Activated CD4-positive, CD25-positive, alpha-beta regulatory T cell (primary cell): ENCODE measurements at places on chromosomes 1 and 21.

DNA sequence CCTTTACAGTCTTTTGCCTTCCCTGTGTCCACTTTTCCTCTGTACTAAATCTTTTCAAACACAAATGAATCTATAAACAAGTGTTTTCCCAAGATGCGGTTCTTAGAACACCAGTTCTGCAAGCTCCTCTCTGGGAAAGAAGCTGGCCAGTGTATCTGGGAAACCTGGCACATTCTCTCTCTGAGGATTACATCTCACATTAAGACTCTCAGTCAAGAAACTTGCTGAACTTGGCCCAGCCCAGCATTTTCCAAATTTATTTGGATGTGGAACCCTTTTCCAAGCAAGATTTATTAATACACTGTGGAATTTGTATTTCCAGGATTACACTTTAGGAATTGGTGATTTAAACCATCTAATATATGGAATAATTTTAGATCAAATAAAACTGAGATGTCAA, 105.7 kb downstream of the ZNF281 start:
- DNase-seq, result no peak

DNA sequence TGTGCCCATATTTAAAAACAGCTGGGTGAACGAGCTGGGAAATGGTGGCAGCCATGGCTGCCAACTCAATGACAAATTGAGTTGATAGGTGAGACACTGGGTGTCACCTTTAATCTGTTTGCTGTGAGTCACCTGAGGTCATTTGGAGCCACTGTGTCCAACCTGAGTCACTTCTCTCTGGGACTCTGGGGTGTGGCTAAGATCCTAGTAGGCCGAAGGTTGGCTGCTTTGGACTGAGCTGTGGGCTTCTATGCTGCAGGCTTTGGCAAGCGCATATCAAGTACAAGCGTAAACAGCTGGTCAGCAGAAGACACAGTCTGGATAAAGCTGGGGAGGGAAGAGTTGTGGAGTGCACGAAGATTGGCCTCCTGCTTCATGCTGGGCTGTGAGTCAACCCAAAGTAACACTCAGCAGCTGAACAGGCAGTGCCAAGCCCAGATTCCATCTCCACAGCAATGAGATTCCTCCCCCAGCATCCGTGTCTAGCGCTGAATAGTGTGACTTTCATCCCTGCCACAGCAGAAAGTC, 24.0 kb downstream of the TEX35 start:
- no peak for DNase-seq

GRCh38 chr1:162305969-162306368, 70.7 kb downstream of the SPATA46 start:
- no peak for DNase-seq

GRCh38 chr21:15274701-15275485, 210.1 kb upstream of the NRIP1 start:
- no peak for DNase-seq

DNA sequence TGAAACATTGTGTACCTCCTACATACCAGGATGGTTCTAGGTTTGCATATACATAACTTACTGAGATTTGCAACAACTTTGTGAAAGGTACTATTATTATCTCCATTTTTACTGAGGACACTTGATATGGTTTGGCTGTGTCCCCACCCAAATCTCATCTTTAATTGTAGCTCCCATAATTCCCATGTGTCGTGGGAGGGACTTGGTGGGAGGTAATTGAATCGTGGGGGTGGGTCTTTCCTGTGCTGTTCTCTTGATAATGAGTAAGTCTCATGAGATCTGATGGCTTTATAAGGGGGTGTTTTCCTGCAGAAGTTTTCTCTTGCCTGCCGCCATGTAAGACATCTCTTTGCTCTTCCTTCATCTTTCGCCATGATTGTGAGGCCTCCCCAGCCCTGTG, 40.1 kb downstream of the IGSF21 start:
- DNase-seq, result no peak

DNA sequence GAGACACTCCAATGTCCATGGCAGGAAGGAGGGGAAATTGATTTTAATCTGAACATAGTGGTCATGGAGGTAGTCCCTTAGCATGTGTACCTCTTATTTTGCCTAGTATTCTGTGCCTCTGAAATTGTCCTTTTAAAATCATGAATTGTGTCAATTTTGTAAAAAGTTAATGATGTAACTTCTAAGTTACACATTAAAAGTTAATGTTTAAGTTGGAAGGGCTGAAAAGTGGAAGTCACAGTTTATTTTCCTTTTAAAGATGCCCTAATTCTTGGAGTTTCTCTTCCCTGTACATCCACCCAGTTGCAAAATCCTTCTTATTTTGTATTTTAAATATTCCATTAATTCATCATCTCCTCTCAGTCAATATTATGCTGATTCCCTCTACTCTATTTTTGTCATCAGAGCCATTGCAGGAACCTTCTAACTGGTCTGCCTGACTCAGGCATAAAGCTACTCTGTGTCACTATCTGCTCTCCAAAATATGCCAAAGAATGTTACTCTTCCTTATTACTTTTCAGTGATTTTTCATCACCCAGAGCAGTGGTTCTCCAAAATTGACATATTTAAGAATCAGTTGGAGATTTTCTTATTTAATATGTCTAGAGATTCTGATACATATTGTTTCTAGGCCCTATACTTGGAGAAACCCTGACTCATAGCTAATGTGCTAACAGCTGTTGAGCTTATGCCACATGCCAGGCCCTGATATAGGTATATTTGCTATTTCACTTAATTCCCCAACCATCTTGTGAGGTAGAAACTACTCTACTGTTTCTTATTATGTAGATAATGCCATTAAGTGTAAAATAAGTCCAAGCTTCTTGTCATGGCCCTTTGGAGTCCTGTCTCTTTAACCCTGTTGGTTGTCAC, 5.1 kb downstream of the HOOK1 start:
- DNase-seq, result no peak

GRCh38 chr1:179366093-179366800, 476 bp downstream of the AXDND1 start:
- no peak for DNase-seq

DNA sequence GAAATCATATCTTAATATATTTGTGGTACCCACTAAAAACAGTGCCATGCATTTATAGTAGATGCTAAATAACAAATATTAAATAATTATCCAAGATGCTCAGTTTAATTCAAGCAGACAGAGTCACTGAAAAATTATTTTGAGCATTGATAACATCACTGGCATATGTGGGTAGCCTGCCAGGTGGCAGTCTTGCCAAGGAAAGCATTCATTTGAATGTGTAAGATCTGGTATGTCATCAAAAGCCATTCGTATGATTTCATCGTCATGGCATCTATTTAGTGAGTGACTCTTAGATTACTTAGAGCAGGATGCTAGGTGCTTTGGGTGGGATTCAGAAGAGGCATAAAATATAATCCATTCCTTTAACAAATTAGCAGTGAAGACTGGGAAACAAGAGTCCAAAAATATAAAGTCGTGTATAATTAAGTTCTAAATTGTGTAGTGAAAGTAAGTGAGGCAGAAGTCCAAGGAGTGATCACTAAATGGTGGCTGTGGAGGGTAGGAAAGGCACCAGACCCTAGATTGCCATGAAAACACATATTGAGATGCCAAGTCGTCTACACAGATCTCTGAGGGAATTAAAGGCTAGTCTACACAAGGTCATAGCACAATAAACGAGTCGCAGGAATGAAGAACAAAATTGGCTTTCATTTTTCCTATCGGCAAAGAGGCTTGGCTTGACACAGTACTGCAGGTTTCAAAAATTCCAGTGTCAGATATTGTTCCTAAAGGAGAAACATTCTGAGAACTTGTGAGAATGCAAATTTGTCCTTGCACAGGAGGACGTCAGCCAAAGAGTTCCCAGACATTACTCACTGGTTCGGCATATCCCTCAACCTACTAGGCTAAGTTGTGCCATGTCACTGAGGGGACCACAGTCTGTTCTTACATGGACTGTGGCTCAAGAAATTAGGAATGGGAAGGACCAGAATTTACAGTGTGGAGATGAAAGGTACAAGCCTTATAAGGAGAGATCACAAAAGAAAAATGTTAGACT, 130.8 kb downstream of the LYPLAL1 start:
- no peak for DNase-seq

DNA sequence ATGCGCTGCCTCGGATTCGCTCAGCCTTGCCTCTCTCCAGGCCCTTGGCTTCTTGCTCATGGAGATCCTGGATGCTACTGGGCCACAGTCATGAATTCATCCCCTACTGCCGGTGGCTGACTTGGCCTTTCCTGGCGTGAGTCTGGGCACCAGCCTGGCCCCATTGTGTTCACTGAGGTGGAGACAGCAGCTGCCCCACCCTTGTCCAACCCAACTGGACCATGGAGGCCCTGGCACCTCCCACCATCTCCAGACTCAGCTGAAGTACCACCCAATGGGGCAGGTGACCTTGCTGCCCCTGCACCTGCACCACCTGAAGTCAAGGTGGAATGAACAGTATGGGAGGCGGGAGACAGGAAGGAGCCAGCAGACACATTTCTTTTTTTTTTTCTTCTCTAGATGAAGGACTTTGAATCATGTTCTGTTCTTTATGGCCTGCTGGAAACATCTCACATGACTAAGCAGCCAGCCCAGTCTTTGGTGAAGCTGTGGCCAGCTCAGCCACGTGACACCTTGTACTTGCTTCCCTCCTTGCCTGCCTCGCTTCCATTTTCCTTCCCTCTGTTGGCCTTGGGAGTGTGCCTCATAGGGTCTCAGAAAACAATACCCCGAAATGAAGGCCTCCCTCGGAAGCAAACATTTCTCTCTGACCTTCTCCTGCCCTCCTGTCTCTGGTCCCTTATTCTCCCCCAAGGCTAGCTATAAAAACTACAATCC, 3.8 kb upstream of the SLC30A2 start:
- DNase-seq, result no peak

DNA sequence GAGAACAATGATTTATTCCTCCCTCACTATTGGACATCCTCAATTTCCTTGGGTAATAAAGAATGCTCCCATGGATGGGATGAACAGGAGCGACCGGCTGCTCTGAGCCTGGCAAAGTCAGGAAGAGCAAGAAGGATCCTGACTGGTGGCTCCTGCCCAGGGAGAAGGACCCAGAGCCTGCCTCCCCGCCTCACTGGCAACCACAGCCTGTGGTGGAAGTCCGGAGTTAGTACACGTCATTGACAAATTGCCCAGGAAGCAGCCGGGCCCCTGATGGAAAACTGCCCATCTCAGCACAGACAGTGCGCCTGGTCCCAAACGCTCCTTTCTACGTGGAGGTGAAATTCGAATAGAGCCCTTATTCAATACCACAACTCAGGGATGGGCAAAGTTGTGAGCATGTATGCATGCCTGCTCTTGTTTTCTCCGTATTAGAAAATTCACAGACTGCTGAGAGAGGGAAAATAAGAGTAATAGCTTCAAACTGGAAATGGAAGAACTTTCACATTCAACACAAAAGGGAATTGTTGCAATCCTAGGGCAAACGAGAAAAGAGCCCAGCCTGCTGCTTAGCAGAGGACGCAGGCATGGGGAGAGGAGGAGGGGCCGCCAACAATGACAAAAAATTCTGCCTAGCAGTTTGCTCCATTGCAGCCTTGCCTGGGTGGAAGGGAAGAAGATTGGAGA, 397.1 kb upstream of the VAMP3 start:
- DNase-seq, result no peak

GRCh38 chr1:82979593-82980236, 1019.2 kb downstream of the TTLL7 start:
- no peak for DNase-seq

DNA sequence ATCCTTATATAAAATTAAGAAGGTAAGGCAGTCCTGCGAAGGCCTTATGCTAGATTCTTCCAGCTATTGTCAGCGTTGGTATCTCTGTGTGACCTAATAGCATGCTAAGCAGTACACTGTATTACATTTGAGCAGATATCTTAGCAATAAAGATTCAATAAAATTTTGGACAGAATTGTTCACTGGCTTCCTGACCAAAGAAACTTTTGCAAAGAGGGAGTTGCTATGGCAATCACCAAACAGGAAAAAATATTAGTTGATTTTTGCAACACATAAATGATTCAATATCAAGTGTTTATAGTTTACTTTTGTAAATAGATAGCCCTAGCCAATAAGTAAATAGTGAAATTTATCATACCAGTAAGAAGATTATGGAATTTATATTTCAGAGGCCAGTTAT, 31.0 kb upstream of the PLEKHO1 start:
- no peak for DNase-seq

DNA sequence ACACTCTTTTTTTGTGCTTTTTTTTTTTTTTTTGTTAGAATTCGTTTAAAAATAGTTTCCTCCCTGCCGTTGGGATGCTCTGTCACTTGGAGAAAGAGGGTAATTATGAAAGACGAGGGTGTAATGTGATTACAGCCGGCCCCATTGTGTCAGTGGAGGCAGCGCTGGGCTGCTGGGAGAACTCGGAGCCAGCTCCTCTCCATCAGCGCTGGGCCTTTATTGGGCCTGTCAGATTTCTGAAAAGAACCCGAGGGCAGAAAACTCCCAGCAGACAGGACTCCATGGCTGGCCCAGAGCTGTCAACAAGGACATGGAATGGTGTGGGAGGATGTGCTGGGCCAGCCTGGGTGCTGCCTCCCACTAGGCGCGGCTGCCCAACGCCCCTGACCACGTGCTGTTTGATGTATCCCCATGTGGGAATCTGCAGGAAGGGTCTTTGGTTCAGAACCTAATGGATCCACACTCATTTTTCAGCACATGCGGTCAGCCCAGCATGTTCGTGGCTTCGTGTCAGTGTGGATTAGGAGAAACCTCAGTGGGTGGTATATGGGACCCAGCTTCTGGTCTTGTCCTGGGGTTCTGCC, 222.6 kb upstream of the KIAA0040 start:
- DNase-seq, result no peak

DNA sequence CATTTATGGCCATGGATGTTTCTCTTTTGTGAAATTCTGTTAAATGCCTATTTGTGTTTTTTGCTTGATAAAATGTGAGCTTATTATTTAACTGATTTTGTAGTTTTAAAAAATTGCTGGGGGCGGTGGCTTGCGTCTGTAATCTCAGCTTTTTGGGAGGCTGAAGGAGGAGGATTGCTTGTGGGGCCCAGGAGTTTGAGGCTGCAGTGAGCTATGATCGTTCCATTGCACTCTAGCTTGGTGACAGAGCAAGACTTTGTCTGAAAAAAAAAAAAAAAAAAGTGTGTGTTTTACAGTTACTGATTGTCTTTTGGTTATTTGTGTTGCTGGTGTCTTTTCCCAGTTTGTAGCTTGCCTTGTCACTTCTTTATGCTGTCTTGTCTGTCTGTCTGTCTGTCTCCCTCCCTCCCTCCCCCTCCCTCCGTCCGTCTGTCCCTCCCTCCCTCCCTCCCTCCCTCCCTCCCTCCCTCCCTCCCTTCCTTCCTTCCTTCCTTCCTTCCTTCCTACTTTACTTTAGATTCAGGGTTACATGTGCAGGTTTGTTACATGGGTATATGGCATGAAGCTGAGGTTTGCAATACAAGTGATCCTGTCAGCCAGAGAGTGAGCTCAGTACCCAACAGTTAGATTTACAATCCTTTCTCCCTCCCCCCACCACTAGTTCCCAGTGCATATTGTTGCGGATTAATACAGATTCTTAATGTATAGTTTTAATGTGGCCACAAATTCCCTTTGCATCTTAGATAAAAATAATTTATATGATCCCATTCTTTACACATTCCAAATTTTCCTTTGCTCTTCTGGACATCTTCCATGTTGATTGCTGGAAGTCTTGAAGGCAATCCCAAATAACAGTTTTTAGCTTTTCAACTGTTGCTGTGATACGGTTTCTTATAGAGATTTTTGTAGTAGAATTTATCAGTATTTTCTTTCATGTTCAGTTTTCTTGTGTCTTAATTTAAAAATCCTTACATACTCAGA, 25.1 kb downstream of the PTBP2 start:
- DNase-seq, result no peak
